ENCODE measurements at places on chromosomes 1 and 21.

DNA sequence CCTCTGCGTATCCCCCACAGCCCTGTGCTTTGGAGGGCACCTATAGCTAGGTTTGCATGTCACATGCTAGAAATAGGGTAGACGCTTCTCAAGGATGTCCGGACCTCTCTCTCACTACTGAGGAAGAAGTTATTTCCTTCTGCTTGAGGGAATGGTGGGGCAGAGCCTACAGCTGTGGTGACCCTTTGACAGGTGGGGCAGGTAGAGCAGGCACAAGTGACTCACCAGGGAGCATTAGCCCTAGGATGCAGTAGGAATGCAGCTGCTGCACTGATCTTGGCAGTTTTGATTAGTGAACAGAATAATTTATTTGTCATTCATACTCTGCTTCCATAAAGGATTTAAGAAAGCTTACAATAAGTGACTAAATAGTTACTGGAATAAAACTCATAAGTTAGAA is 129.6 kb upstream of the HOOK1 start:
- DNase-seq: no peak

- no peak for DNase-seq
Measured at GRCh38 chr1:200625381-200625824, 4.9 kb upstream of the KIF14 start.

GRCh38 chr1:185376288-185376687 is 59.2 kb upstream of the IVNS1ABP start:
- no peak for DNase-seq

DNA sequence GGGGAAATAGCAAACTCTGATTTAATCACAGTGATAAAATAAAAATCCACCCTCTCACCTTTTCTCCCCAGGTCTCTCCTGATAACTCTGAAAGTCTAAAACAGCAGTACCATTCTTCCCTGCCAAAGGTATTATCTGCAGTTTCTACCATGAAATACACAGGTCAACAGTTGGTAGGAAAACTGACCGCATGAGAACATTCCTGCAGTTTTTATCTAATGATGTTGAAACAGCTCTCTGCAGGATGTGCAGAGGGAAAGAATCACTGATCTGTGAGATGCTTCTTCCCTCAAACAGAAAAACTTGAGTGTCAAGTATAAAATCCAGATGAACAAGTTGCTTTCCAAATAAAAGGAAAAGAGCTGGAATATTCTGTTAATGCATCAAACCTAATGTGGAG is 39.1 kb downstream of the KCNJ6 start:
- no peak for DNase-seq

DNA sequence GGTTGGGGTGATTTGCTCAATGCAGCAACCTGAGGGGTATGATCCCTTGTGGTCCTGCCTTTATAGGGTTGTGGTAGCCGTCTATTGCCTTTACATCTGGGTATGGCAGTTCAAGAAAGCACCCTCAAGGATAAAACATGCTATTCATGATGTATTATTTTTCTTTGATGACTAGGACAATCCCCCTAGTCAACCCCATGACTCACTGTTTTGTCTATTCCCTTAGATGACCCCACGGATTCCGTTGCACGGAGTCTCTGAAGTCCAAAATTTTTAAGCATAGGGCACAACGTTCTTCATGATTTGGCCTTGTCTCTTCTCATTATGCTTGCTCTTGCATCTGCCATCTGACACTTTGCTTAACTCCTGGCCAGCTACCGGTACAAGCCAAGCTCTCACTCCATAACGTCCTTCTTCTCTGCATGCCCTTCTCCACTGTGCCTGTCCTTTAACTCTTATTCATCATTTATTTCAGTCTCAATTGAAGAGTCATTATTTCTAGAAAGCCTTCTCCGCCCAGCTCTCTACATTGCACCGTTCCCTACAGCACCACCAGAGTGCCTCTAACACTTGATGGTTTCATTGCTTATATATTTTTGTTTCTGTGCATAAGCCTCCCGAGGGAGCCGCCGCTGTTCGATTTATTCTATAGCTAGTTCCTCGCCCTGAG is 838 bp upstream of the DISP1 start:
- no peak for DNase-seq

DNA sequence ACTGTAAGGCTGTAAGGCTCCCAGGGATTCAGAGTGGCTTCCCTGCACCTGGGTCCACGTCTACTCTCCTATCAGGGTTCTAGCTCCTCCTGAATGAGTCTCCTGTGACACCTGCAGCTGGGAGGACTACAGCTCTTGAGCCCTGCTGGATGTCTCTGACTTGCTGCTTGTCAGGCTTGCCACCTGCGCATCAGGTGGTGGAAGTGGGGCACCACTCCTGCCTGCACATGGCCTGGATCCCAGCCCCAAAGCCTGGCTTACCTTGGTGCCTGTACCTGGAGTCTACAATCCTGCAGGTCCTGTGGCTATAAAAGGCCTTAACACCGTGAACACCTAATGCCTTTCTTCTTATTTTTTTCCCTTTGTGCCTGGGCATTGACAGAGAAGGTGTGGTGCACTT is 82.2 kb downstream of the FAM78B start:
- DNase-seq: no peak

DNA sequence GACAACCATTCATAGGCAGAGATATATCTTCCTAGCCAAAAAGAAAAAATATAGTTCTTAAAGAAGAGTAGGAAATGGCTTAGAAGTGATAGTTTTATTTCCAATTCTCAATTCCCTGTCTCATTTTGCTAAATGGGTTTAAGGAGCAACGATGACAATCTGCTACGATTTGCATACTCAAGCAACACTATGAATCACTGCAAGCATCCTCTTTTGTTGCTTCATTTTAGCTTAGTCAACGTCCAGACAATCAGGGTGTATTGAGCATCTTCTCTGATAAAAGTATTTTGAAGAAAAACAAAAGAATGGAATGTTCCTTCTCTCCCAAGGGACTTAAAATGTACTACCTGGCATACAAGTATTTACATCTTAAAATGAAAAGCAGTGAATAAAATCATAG is 80.6 kb downstream of the RGS7 start:
- no peak for DNase-seq

- DNase-seq: no peak
Measured at GRCh38 chr1:191687721-191688120, 470.5 kb upstream of the RGS18 start.

GRCh38 chr1:119452091-119452490 is 37.1 kb downstream of the HSD3B2 start:
- DNase-seq: no peak

GRCh38 chr1:32521165-32521564 is 18.1 kb upstream of the ZBTB8A start:
- DNase-seq: no peak

DNA sequence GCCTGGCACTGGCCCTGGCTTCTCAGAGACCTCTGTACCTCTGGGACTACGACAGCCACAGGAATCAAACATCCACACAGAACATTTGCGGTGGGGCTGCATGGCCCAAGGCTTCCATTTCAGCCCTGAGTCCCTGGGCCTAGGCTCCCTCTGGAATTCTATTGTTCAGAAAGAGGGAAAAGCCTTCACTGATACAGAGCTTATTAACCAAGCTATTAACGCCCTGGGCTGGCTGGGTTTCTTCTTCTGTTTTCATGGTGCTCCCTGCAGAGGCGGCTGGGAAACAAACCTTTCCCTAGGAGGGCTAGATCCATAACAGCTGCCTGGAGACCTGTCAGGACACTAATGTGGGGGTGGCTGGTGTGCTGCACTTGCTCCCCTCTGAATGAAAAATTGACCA is 88.2 kb downstream of the KAZN start:
- DNase-seq: no peak

DNA sequence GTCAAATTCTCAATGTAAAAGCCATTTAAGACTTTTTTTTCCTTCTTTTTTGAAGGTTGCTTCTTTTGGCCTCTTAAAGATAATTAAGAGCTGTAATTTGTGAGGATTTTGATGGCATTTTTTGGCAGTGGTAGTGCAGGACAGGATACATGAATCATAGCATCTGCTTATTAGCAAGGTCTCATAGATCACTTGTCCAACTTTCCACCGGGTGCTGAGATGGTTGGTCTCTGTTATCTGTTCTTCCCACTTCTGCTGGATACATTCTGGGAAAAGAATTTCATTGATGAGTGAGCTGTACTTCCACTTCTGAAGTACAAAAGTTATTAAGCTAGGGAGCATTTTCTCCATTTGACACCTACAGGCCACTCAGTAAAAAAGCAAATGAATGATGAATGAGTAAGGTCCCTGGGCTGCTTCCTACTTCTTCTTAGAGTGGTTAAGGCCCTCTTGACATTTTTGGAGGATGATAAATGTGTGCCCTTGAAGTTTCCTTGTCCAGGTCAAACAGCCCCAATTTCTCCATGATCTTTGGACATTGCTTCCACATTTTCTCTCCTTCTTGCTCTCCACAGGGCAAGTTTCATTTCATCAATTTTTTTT is 100.6 kb downstream of the ROR1 start:
- no peak for DNase-seq

- DNase-seq: no peak
Measured at GRCh38 chr1:6268415-6268814, 7.5 kb upstream of the GPR153 start.

- no peak for DNase-seq
Measured at GRCh38 chr1:245859493-245860114, 647.5 kb downstream of the SMYD3 start.

DNA sequence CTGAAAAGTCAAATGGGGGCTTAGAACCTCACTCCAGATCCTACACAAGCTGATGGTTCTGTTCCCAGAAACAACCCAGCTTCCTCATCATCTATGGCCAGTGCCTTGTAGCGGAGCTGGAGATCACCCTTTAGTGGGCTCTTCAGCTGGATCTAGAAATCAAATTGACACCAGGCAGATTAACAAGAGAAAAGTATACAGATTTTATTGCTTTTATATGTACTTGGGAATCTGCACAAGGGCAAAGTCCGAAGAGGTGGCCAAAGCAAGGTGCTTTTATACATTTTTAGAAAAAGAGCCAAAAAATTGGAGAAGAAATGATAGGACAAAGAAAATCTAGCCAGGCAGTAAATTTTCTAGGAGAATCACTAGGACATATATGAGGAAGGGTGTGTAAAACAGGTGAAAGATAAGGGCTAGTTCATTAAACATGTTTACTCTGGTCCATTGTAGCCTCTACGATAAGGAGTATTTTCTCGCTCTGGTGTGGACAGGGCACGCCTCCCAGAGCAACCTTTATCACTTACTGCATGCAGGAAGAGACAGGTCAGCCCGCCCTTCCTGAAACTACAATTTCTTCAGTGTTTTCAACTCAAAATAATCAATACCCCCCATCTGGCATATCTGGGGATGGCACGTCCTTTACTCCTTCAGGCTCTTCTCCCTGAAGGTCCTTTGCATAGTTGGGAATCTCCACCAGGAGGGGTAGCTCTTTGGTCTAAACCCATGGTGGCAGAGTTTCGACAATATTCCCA is 14.0 kb upstream of the LGALS8 start:
- no peak for DNase-seq

DNA sequence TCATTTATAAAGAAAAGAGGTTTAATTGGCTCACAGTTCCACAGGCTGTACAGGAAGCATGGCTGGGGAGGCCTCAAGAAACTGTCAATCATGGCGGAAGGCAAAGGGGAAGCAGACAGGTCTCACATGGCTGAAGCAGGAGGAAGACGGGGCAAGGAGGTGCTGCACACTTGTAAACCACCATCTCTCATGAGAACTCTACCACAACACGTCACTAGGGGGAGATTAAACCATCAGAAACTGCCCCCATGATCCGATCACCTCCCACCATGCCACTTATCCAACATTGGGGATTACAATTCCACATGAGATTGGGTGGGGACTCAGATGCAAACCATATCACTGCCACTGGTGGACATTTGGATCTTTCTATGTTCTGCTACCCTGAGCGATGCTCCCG is 351.4 kb downstream of the NPHP4 start:
- DNase-seq: no peak

GRCh38 chr21:26593800-26594199 is 20.7 kb upstream of the CYYR1 start:
- DNase-seq: no peak

DNA sequence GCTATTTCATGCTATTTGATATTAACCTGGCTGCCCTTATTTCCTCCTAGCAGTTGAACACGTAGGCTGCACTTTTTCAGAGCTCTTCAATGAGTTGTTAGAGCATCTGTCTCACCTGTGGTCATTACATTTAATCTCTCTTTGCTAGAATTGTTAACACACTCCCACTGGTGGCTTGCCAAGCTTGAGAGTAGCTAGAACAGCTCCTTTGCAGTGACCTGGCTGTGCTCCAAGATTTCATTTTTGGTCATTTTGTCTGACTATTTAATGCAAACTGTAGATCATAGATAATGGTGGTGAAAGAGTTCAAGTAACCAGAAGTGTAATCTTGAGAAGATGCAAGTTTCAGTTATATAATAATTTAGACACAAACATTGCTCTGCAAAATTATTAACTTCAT is 105.6 kb downstream of the LRRC7 start:
- no peak for DNase-seq

GRCh38 chr1:209455661-209456358 is 127.7 kb upstream of the CAMK1G start:
- DNase-seq: peak; percentile 83

DNA sequence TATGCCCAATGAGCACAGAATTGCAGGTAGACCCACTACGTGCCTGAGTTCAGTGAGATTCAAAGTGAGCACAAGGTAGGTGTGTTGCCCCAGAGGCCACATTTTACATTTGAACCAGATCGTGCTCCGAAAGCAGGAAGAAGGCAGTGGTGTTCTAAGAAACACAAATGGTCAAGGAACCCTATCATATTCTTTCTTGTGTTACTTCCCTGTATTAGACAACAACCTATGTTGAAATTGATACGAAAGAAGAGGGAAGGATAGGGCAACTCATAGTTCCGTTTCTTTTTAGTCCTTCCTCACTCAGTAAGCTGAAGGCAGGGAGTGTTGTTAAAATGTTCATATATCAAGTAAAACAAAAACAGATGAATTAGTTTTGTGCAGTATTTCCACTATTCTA is 33.9 kb downstream of the OLFML2B start:
- no peak for DNase-seq

DNA sequence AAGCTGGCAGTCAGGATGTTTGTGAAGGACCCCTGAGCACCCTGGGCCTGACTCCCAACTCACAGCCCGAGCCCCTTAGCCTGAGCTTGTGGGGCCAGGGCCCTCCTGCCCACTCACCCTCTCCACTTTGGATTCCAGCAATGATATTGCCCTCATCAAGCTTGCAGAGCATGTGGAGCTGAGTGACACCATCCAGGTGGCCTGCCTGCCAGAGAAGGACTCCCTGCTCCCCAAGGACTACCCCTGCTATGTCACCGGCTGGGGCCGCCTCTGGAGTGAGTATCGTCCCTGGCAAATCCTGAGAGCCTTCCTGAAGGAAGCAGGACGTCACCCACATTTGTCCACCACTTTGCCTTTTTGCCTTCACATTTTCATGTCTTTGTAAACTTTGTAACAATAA is 5.0 kb downstream of the CTRC start:
- no peak for DNase-seq

- DNase-seq: no peak
Measured at GRCh38 chr21:20270365-20271055, 727.7 kb upstream of the NCAM2 start.

- DNase-seq: no peak
Measured at GRCh38 chr1:198657550-198658064, 18.8 kb downstream of the PTPRC start.

- DNase-seq: no peak
Measured at GRCh38 chr1:42886800-42887199, 40.4 kb downstream of the ZNF691 start.

- no peak for DNase-seq
Measured at GRCh38 chr1:18561967-18562366, 68.7 kb upstream of the PAX7 start.

All from NCI-H1417 treated with DMSO at 0.1 percent for 48 hours (cell line).